Stimulated activated CD4-positive, alpha-beta T cell treated with anti-CD3 and anti-CD28 coated beads, Interleukin-2, amount 100 ng/mL, for 24 hours (primary cell): ENCODE measurements at places on chromosomes 4 and X.

DNA sequence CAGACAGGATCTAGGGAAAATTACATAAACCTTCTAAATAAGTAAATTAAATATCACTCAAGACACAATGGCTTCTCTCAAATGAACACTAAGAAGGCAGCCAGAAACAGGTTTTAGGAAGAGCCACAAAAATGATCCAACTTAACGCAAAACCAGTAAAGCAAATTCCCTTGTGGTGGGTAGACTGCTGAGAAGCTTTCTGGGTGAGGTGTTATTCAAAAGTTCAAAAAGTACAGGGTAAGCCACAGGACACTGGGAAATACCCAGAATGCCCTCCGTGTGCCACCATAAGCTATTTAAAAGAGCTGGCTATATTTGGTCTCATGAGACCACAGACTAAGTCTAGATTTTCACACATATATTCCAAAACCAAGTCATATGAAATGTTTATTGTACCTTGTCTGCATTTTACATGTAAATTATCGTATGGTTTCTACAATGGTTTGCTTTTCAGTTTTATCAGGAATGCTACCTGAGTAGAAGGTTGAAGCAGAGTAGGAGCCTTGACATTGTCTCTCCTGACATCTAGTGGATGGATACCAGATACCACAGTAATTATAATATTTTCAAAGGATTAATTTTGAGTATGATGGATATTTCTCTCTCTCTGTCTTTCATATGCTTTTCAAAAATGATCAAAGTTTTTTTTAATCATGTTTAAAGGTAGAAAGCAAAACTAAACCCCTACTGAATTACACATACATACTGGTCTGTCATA lies 109.3 kb upstream of the KLHL13 start:
- no peak for DNase-seq

- no peak for DNase-seq
Observed at GRCh38 chr4:5952975-5953951, 60.4 kb upstream of the CRMP1 start.

GRCh38 chr4:146098397-146098796 lies 77.1 kb upstream of the LSM6 start:
- DNase-seq: no peak

DNA sequence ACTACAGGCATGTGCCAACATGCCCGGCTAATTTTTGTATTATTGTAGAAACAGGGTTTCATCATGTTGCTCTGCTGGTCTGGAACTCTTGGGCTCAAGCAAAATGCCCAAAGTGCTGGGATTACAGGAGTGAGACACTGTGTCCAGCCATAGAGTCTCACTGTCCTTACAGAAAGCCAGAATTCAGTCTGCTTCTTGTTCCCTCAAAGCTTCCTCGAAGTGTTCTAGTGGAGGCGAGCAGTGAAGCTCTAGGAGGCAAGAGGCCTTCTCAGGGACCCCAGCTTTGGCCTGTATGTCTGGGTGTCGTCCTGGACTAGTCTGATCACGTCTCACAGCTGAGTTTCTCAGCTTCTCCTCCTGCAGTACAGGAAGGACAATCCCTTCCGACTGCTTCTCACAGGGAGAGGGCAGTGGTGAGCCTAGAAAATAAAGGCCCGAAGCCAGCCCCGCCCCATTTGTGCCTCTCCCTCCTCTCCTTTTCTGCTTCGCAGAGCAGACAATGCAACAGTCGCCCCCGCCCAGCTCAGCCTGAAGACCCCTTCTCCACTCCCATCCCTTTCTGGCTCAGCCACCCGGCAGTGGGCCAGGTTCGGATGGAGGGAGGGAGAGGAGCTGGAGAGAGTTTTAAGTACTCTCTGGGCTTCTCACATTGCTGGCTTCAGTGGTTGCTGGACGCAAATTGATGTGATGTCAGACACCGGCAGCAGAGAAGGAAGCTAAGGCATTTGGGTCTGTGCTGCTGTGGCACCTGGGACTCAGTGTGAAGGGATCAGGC lies 11.1 kb upstream of the FAM3A start:
- DNase-seq: peak; percentile 65

- DNase-seq: no peak
Observed at GRCh38 chrX:26070882-26071281, 67.3 kb upstream of the MAGEB18 start.

DNA sequence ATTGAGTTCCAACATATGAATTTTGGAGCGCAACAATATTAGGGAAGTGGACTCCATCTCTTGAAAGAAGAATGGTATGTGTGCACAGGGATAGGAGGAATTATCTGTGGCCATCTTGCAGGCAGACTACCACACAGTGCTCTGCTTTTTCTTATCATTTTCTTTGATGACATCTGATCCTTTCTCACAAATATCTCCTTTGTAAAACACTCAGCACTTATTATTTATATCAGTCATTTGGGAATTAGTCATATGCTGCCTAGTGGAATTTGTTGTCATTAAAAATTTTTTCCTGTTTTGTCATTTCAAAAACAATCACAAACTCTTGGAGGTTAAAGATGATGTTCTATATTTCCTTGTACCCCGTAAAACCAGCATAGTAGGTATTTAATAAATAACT lies 444.3 kb upstream of the ATOH1 start:
- no peak for DNase-seq

DNA sequence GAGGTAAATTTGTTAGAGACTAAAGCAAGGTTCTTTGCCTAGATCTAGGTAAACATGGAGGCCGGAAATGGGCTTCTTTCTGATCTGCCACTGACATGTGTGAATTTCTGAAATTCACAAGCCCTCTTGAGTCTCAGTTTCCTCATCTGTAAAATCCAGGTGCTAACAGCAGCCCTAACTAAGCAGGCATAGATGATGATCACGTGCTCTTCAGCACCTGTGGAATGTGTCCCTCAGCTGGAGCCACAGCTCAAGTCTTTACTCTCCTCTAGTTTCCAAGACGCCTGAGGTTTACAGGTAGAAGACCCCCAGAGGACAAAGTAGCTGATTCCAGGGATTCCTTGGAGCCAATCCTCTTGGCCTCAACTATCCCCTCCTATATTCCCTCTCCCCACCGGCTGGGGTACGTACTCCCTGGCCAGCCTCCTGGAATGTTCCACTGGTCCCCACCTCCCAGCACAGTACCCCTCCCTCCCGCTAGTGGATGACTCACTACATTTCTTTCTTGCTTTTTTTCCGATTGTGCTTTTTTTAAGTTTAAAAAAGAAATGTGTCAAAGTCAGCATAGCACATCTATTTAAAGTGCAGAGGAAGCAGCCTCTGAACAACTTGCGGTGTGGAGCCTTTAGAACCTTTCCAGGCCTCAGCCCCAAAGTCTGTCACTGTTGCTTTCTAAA lies 98.4 kb downstream of the PHKA2 start:
- DNase-seq: no peak

DNA sequence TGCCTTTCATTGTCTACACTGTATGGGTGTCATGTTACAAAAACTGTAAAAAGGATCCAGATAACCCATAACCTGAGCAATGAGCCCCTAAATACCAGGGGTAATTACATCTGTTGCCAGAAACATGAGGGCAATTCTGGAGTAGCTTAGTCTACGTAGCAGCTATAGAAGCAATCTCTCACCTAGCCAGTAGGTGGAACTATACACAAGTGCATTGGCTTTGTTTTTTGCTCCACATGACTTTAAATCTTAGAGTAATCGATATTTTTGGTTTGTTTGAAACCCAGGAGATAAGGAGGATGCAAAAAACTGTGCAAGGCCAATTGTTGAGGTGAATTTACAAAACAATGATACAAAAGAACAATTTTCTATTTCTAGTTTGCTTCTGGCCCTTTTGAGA lies 57.5 kb downstream of the GPR82 start:
- DNase-seq: no peak

DNA sequence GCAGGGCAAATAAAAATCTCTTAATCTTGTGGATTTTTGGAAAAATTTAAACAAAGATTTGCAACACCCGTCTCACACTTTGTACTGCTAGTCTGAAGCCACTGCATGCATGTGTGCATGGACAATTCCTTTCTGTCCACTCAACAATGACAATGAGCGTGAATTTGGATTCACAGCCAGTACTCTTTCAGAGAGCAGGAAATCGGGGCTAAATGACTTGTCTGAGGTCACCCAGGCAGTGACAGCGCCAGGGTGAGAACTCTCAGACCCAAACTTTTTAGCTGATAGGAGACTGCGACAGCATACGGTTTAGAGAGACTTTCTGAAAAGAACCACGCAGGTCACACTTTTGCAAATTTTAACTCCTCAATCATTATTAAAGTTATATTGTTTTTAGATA lies 90.9 kb downstream of the ZNF827 start:
- no peak for DNase-seq
